ENCODE measurements at places on chromosomes 1 and 21.
A peak's percentile ranks its signal among the peaks of the same experiment; 100 is the strongest.

- DNase-seq = no peak
Observed at GRCh38 chr1:2248127-2248826, 20.2 kb downstream of the SKI start.

- no peak for DNase-seq
Observed at GRCh38 chr1:84877592-84877991, 15.4 kb downstream of the LPAR3 start.

DNA sequence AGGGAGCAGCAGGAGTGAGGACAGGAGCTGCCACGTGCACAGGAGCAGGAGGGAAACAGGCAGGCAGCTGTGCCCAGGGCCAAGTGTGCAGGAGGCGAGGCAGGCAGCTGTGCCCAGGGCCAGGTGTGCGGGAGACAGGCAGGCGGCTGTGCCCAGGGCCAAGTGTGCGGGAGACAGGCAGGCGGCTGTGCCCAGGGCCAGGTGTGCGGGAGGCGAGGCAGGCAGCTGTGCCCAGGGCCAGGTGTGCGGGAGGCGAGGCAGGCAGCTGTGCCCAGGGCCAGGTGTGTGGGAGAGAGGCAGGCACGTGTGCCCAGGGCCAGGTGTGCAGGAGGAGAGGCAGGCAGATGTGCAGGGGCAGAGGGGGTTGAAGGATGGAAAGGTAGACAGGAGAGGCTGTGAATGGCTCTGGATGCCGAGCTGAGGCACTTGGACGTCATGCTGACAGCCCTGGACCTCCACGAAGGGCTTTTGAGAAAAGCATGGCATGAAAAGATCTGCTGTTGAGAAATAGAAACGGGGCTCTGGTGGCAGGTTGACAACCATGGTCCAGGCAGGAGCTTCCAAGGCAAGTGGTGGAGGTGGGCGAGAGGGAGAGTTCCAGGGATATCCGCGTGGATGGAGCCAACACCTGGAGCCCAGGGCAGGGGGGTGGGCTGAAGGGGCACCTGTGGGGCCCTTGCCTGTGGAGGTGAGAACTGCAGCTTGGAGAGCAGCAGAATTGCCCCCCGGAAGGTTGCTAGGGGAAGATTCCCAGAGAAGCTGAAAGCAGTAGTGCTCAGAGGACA lies 19.1 kb upstream of the NPHP4 start:
- DNase-seq = peak; percentile 61

DNA sequence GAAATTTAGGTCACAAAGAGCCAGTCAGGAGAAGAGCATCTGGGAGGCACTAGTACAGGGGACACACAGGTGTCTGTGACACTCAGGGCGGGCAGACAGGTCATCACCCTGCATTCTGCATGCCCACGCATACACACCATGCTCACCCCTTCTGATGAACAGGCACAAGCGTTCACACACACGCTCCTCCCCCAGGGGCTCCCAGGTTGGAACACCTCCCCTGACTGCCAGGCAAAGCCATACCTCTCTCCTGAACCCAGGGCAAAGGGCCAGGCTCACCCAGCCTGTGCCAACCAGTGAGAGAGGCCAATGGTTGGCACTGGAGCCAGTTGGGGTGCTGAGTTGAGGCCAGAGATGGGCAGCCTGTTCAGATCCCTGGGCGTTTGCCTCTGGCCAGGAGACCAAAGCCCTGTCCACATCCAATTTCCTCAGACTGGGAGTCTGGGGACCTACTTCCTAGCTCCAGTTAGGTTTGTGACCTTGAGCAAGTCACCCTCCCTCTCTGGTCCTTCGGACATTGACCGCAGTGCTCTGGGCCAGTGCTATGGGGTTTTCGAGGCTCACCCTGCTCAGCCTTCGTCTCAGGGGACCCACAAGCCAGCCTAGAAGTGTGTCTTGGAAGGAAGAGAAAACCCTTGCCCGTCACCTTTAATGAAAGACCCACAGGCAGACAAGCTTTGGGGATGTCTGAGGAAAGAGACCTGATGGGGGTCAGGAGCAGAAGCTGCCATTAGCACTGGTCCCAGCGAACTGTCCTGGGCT lies 5.8 kb upstream of the LAD1 start:
- DNase-seq = no peak

- DNase-seq = peak; percentile 98
Observed at GRCh38 chr21:33290441-33290840, 24.3 kb downstream of the IL10RB start.

DNA sequence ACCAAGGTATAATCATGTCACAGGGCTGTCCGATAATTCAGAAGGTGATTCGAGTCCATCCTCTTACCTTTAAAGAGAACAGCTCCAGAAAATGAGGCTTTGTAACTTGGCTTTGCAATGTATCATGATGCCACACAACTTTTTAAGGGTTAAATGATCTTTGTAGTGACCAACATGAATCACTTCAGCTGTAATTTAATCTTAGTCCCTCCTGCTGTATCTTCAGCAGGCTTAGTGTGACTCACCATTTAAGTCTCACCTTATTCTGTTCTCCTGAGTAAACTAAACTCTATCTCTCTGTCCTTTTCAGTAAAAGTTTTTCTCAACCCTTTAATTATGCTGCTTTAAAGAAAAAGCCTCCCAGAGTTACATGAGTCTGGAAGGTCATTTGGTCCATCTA lies 1.9 kb upstream of the HIVEP3 start:
- DNase-seq = peak; percentile 77

Data from DMS53 (cell line).